Activated CD4-positive, alpha-beta T cell treated with anti-CD3 and anti-CD28 coated beads for 24 hours (primary cell): ENCODE measurements at places on chromosomes 3 and 15.

GRCh38 chr3:113286524-113286923, 75.2 kb downstream of the BOC start:
- no peak for DNase-seq

DNA sequence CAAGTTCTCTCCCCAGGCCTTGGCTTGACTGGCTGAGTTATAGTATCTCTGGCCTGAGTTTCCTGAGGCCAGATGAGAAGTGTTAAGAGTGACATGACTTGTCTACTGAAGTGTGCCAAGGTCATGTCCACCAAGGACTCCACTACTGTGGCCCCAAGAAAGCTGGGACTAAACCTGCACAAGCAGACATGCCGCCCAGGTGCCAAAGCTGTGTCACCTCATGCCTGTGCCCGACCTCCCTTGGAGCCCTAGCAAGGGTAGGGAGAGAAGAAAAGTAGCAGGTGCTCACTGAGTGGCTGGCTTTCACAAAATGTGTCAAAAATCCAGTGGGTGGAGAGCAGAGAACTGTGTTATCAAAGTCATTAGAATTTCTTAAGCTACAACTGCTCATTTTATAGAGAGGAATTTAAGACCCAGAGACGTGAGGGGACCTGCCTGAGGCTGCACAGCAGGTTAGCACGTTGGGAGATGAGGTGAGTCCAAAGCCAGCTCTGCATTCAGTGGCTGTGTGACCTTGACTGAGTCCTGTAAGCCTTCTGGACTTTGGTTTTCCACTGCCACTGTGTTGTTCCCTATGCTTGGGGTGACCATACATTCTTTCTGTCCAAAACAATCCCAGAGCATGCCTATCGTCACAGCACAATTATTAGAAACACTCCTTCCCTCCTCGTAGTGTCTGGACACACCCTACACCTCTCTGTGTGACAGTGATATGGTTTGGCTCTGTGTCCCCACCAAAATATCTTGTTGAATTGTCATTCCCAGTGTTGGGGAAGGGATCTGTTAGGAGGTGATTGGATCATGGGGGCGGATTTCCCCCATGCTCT, 5.0 kb upstream of the LYSMD4 start:
- DNase-seq: no peak

GRCh38 chr3:177602601-177603147, 405.4 kb upstream of the TBL1XR1 start:
- DNase-seq: no peak

- no peak for DNase-seq
These were observed 103.1 kb downstream of the LRRK1 start for GRCh38 chr15:101022306-101022705.

DNA sequence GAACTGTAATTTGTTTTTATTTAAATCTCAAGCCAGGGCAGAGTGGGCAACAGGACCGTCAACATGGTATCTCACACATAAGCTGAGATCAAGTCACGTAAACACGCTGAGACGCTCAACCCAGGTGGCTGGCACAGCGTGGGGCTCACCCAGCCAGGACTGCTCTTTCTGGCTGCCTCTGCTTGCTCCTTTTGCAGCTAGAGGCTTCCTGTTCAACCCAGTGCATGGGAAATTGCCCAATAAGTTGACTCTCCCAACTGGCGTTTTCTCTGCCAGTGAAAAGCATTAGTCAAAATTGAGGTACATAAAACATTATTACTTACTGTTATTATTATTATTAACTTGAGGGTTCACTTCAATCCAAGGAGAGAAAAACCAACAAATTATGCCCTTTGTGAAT, 398.1 kb downstream of the NR2F2 start:
- no peak for DNase-seq

DNA sequence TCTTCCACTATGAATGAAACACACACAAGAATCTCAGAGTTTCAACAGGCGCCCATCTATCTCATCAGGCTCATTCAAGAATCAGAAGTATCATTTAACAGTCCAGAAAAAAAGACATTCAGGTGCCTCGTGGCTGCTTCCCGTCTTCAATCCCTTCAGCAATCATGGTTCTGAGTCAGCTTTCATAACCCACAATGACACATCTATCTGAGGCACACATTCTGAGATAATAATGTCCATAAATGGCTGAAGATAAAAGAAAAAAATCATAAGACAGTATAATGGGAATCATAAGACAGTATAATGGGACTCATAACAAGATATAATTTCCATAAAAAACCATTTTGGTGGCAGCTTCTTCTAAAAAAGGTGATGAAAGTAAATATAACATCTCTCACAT, 52.4 kb downstream of the TNIK start:
- DNase-seq: peak; percentile 4

GRCh38 chr15:70303981-70304380, 206.3 kb upstream of the TLE3 start:
- DNase-seq: no peak

DNA sequence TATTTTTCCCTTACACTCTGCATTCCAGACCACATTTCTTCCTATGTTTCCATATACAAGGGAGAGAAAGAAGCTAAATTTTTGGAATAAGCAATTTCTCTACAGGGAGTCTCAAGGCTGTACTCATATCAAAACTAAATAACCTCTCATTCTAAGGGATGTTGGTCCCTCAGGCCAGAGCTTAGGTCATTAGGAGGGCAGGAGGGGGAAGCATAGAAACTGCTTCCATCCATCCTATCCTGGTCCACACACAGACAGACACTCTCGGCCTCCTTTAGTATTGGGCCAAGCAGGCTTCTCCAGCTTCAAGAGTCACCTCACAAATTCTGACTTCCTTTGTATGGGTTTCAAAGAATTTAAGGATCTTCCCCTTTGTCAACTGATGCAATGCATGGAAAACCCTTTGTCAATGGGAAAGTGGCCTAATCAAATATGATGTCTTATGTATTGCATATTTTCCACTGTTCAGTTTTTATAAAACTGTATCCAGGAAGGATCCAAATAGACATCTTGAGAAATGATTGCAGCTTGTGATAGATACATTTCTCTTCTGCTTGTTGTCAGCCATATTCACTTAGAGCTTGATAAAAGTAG, 140.7 kb upstream of the RARB start:
- no peak for DNase-seq

GRCh38 chr15:62549345-62549970, 384.4 kb upstream of the C2CD4B start:
- peak; percentile 1 for DNase-seq

DNA sequence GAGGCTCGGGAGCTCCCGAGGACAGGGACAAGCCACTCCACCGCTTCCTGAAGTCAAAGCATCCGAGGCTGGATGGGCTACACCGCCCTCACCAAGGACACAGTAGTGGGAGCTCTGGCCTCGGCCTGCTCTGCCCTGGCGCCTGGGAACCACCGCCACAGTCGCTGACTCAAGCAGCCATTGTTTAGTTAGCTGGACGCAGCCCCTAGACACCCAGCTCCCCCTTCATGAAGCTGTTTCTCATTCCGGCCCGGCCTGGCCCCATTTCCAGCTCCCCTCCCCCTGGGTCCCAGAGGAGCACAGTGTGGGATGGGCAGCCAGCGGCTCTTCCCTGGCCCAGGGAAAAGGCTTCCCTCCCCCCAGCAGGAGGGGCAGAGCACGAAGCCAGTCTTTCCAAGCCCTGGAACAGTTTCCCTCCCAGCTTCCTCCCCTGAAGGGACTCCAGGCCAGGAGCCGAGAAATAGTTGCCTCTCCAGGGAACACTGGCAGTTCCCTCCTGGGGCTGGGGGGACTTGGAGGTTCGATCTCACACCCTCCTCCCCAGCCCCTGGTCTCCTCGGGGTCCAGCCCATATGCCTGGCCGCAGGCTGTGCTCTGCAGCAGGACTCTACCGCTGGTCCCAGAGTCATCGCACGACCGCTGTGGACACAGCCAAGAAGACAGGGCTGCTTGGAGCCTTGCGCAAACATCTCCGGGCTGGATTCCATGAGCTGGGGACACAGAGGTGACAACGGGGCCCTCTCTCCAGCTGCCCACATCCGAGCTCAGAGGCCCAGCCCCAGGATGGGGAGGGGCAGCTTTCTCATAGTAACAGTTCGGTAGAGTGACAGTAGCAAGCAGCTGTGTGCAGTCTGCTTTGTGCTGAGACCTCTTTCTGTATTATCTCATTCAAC, 10.0 kb downstream of the PLXND1 start:
- DNase-seq: no peak

DNA sequence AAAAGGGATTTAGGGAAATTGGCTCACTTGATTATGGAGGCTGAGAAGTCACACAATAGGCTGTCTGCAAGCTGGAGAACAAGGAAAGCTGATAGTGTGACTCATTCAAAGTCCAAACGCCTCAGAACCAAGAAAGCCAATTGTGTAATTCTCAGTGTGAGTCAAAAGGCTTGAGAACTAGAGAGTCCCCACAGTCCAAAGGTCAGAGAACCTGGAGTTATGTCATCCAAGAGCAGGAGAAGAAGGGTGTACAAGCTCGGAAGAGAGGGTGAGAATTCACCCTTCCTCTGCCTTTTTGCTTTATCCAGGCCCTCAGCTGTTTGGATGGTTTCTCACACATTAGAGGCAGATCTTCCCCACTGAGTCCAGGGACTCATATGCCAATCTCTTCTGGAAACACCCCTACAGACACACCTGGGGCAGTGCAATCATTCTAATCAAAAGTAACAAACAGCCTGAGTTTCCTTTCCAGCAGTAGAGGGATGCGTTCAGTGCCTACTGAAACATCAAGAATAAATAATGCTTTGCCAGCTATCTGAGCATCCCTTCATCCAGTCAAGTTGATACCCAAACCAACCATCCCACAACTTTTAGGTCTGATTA, 271.5 kb downstream of the SATB1 start:
- DNase-seq: no peak

- DNase-seq: no peak
These were observed 16.6 kb downstream of the ZNF592 start for GRCh38 chr15:84764989-84765388.
